ENCODE measurements at places on chromosomes 12 and 14. TPM values are rescaled to one million over a fixed set of nuclear protein-coding genes. Genes with fewer than 3 reads are reported as not detected.

GRCh38 chr12:120457133-120457532 lies 10.9 kb downstream of the GATC start:
- DNase-seq, result no peak
- no peak overlapping the region for H3K27ac ChIP-seq
- no peaks in the 10 kb centered on the region for H3K4me1 ChIP-seq

DNA sequence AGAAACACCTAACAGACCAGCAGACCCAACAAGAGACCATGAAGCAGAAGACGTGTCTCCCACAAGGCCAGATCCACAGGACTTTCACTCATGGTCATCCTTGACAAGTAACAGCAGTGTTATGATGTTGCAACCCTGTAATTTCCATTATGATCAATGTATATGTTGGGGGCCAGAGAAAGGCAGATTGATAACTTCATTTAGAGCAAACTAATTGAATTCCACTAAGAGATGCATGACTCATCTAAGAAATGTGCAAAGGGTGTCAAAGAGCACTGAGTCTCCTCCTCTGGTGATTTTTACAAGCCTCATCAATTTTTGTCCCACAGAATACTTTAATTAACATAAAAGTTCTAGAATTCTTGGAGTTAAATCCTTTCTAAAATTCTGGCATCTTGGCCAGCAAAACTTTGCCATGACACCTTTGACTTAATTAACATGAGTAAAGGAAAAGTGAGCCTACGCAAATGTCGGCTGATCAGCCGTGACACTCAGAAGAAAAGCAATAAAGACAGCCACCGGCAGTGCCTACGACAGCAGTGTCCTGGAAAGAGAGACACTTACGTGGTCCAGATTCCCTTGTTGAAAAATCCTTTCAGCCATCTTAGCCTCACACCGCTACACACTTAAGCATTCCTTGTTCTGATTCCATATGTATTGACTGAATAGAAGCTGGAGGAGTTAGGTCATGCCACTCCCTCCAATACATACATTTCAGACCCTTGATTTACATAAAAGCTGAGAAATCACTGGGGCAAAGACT lies 370.2 kb upstream of the CCDC196 start:
- H3K27me3 ChIP-seq, result no peaks in the 10 kb centered on the region
- no peak for DNase-seq
- H3K4me1 ChIP-seq, result no peaks in the 10 kb centered on the region
- H3K4me3 ChIP-seq, result no peak overlapping the region

GRCh38 chr12:109600481-109600880 lies 26.9 kb downstream of the MVK start:
- H3K36me3 ChIP-seq, result no peaks in the 10 kb centered on the region
- peaks cover 17% of the 10 kb centered on the region for H3K27me3 ChIP-seq

DNA sequence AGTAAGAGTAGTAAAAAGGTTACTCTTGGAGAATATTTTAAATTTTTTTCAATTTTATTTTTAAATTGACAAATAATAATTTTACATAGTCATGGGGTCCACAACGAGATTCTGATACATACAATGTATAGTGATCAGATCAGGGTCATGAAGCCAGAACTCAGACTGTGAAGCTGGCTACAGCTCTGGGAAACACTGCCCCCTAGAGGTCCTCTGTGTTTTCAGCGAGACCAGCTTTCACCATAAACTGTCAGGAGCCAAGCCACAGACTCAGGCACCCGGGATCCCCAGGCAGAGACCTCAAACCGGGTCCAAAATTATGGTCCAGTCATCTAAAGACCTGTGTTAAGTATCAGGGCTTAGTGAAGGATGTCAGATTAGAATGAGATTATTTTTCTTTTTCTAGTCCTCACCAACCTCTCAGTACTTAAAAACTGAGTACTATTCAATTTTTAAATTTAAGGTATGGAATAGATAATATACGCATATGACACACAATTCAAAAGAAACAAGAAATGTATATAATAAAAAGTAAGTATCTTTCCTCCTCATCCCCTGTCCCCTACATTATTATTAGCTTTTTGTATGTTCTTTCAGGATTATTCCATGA lies 397.1 kb downstream of the MDGA2 start:
- H3K36me3 ChIP-seq, result no peaks in the 10 kb centered on the region
- H3K27ac ChIP-seq, result no peak overlapping the region
- no peaks in the 10 kb centered on the region for H3K27me3 ChIP-seq

DNA sequence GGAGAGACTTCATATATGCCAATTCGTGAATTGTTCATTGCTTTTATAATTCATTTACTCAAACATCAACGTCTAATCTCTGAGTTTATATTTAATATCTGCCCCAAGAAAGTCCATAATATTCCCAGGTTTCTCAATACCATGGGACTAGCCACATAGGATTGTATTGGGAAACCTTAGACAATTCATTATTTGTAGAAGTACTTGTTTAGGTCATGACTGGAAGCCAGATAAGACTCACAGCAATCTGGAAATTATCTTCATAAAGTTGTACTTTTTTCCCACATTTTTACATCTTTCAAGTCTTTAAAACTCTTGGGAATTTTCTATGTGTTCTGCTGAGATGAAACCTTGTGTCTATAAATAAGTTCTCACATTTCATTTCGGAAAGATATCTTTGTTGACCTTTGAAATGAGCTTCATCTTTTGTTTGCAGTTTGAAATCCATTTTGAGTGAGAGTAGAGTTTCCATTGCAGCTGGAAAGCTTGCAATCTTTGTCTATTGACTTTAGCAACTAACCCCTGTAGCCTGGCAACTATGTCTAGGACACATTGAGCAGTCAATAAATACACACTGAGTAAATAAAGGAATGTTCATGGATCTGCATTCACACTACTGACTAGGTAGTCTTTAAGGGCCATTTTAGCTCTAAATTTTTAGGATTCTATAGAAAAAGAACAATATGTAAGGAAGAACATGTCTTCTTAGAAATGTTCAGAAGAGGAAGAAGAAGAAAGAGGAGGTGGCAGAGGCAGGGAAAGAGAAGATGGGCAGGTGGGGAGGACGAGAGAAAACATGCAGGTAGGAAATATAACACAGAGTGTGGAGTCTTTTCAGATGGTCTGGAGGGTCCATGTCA lies 154.4 kb downstream of the LRIG3 start:
- H3K4me1 ChIP-seq, result peaks cover 9% of the 10 kb centered on the region
- H3K36me3 ChIP-seq, result no peaks in the 10 kb centered on the region
- H3K4me3 ChIP-seq, result no peak overlapping the region
- peak overlapping the region; percentile 87 for H3K27ac ChIP-seq
- peak; percentile 59 for DNase-seq
- no peaks in the 10 kb centered on the region for H3K27me3 ChIP-seq

DNA sequence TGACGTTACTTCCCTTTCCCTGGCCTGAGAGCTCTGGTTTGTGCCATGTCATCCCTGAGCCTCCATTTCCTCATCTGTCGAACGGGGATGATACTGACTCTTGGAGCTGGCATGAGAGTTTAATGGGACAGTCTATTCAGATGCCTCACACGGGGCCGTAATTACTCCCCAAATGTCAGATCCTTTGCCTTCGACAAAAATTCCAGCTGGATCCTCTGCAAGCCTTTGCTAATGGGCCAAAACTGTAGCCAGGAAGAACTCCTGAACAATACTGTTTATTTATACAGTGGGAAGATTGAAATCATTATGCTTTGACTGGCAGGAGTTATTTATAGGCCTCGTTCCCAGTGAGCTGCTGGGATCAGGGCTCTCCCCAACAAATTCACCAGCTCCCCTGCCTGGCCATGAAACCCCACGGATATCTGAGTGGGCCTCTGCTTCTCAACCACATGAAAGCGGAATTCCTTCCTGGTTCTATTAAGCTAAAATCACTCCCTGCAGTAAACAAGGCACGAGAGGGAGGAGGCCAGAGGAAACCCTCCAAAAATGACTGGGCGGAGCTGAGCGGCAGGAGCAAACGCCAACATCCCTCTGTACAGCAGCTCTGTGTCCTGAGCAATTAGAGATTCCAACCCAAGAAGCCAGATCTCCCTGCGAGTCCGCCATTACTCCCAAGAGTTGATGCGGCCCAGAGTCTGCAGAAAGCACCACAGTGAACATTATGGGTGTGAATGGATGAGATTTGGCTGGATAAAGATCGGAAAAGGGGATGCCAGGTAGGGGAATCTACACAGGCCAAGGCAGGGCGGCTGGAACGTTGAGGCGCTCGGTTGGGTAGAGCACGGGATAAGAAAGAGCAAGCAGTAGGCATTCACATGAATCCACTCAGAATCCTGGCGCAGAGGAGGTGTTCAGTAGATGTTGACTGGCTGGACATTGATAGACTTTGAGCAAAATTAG lies 326.1 kb downstream of the BCL11B start:
- no peaks in the 10 kb centered on the region for H3K36me3 ChIP-seq
- no peak for DNase-seq
- no peak overlapping the region for H3K27ac ChIP-seq
- H3K4me1 ChIP-seq, result no peaks in the 10 kb centered on the region

GRCh38 chr12:13417516-13417915 lies 221.0 kb downstream of the EMP1 start:
- no peak overlapping the region for H3K27ac ChIP-seq
- no peak for DNase-seq
- no peak overlapping the region for H3K4me3 ChIP-seq
- no peaks in the 10 kb centered on the region for H3K4me1 ChIP-seq
- H3K27me3 ChIP-seq, result no peaks in the 10 kb centered on the region
- H3K36me3 ChIP-seq, result no peaks in the 10 kb centered on the region

DNA sequence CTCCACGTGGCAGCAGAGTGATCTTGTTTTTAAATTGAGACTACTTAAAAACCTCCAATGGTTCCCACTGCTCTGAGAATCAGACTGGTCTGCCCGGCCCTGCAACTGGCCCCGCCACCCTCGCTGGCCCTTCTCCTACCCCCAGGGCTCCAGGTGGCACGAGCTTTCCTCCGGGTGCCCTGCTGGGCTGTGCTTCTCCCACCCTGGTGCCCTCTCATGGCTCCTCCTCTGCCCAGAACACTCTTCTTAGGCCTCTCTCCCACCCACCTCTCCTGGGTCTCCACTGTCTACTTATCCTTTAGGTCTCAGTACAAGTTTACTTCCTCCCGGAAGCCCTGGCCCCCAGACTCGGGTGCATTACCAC lies 26.5 kb downstream of the CCDC92 start:
- no peak overlapping the region for H3K27ac ChIP-seq
- no peak overlapping the region for H3K4me3 ChIP-seq
- no peak for DNase-seq
- H3K36me3 ChIP-seq, result peaks cover 31% of the 10 kb centered on the region
- peaks cover 19% of the 10 kb centered on the region for H3K4me1 ChIP-seq
- no peaks in the 10 kb centered on the region for H3K27me3 ChIP-seq

- no peak overlapping the region for H3K4me3 ChIP-seq
- H3K27ac ChIP-seq, result peak overlapping the region; percentile 13
- peak; percentile 86 for DNase-seq
- peaks cover 8% of the 10 kb centered on the region for H3K4me1 ChIP-seq
- H3K36me3 ChIP-seq, result no peaks in the 10 kb centered on the region
Measured at GRCh38 chr12:92971859-92972524, 42.9 kb upstream of the EEA1 start.

DNA sequence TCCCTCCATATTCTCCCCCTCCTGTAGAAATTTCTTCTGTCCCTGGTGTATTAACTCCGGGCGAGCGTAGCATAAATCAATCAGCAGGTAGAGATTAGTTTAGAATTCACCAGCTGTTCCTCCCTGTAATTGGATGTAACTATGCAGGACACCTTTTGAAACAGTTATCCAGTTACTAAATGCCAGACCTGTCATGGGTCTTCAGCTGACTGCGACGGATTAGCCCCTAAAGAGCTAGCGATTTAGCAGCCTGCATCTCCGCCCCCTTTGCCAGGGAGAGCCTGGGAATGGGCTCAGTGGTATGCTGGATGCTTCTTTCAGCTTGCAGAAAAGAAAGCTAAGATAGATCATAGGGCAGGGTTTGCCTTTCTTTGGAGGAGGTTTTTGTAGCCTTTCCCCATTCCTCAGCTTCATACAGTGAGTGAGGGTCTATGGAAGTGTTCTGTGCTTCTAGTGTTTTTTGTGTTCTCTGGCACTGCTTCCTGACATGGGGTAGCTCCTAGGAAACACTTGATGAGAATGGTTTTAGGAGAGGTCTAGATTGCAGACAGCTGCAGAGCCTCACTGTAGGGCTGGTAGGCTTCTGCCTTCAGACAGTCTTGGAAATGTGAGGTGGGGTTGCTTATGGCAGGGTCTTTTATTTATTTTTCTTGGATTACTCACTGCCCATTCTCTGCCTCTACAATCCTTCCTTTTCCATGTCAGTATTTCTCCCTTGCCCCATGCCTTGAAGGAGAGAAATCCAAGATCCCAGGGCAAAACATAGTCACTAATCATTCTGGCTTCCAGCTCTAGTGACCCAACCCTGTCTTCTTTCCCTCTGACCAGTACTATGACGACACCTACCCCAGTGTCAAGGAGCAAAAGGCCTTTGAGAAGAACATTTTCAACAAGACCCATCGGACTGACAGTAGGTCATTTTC lies 16.7 kb downstream of the COPZ1 start:
- peaks cover 40% of the 10 kb centered on the region for H3K4me1 ChIP-seq
- H3K4me3 ChIP-seq, result no peak overlapping the region
- peak overlapping the region; percentile 53 for H3K27ac ChIP-seq
- peak; percentile 67 for DNase-seq
- H3K36me3 ChIP-seq, result peaks cover 23% of the 10 kb centered on the region

GRCh38 chr12:45977620-45978019 lies 12.8 kb downstream of the SCAF11 start:
- H3K4me1 ChIP-seq, result peaks cover 8% of the 10 kb centered on the region
- no peak for DNase-seq
- no peak overlapping the region for H3K27ac ChIP-seq
- H3K4me3 ChIP-seq, result no peak overlapping the region

GRCh38 chr12:109737126-109737525 lies 23.5 kb downstream of the FAM222A start:
- no peak overlapping the region for H3K27ac ChIP-seq
- H3K36me3 ChIP-seq, result no peaks in the 10 kb centered on the region
- peaks cover 29% of the 10 kb centered on the region for H3K27me3 ChIP-seq
- DNase-seq, result no peak

DNA sequence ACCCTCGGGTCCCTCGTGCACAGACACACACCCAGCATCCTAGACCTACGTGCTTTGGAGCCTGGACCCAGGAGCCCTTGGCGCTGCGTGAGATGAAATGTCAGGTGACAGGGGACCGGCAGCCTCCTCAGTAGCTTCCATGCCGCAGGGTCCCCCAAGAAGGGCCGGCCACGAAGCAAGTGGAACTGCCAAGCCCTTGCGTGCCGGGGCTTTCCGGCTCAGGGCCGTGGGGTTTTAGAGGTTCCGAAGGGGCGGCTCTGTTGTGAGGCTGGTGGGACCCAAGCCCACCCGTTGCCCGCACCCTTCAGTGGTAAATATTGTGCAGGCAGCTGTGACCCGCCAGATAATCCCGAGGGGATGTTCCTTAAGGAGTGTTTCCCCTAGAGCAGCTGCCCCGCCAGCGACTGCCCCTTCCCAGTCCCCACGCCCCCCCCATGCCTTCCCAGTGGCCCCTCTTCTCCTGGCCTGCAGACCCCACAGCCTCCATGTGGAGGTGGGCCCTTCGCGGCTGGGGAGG lies 133.7 kb downstream of the ADGRD1 start:
- no peaks in the 10 kb centered on the region for H3K4me1 ChIP-seq
- no peak for DNase-seq
- H3K4me3 ChIP-seq, result no peak overlapping the region
- no peak overlapping the region for H3K27ac ChIP-seq
- H3K36me3 ChIP-seq, result no peaks in the 10 kb centered on the region

Gene SIX4
- 42.7 TPM for total RNA-seq

Gene DAO
- not detected for total RNA-seq

Gene ACSM4
- not detected for total RNA-seq

Gene RNASE2
- total RNA-seq, result not detected

Gene TSPAN11
- total RNA-seq, result 0.18 TPM

Gene TMEM121
- 3.9 TPM for total RNA-seq

Gene RD3L
- not detected for total RNA-seq

Gene LHX5
- not detected for total RNA-seq

Gene NUMB
- 41.7 TPM for total RNA-seq

Gene CMTM5
- not detected for total RNA-seq

Measured in IMR-90 (cell line).